ENCODE measurements at places on chromosomes 4 and X.

DNA sequence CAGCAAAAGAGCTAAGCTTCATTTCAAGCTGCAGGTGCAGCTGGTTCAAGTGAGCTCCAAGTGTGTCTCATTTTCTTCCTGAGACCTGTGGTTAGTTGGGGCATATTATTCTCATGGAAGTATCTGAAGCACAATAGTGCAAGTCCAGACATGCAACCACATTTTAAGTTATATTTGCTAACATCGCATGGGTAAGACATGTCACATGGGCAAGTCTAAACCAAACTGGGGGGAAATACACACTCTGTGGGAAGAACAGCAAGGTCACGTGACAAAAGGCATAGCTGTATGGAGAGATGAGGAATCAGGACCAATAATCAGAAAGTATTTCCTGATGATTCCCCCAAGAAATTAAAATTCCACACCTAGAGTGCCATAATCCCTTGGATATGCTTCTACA is 94.9 kb upstream of the NDP start:
- DNase-seq, result no peak

- no peak for DNase-seq
These were observed 224.2 kb downstream of the PTTG2 start for GRCh38 chr4:38184404-38184803.

DNA sequence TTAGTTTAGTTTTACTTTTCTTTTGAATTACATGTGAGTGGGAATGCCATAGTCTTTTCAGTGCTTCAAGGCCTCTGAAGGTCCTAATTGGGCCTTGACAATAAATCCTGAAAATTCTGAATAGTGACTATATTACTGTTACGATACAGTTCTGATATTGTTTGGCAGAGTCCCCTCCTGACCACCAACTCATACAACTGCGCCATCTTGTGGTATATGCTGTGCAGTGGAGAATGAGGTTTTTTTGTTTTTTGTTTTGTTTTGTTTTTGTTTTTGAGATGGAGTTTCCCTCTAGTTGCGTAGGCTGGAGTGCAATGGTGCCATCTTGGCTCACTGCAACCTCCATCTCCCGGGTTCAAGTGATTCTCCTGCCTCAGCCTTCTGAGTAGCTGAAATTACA is 56.6 kb upstream of the CHRDL1 start:
- no peak for DNase-seq

DNA sequence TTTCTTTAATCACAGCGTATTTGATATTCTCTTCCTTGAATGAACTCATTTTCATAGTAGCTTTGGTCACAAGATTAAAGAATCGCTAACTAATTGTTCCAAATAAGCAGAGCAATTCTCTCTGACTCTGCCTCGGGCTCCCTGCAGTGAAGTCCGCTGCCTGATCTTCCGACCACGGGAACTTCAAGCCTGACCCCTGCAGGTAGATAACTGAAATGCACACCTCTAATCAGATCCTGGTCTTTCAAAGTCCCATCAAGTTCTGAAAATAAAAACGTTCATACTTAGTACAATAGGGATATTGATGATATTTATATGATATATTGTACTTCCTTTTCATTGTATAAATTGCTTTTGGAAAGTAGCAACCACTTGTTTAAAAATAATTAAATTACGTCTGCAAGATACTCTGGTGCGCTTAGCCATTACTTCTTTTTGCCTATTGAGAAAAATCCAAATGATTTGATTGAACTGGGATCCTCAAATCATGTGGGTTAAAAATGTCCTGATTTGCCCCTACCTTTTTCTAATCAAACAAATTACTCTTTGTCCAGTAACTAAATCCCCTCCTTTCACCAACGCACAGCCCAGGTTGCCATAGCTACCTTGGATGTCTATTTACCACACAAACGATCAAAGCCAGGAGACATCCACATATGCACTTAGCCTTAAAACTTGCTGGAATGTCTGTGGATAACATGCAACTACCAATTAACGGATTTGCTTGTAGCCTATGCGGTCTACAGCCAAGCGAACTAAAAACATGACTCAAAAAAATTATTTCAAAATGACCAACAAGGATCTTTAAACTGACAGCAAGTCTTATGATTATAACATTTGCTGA is 4.2 kb downstream of the MID1 start:
- DNase-seq, result no peak

DNA sequence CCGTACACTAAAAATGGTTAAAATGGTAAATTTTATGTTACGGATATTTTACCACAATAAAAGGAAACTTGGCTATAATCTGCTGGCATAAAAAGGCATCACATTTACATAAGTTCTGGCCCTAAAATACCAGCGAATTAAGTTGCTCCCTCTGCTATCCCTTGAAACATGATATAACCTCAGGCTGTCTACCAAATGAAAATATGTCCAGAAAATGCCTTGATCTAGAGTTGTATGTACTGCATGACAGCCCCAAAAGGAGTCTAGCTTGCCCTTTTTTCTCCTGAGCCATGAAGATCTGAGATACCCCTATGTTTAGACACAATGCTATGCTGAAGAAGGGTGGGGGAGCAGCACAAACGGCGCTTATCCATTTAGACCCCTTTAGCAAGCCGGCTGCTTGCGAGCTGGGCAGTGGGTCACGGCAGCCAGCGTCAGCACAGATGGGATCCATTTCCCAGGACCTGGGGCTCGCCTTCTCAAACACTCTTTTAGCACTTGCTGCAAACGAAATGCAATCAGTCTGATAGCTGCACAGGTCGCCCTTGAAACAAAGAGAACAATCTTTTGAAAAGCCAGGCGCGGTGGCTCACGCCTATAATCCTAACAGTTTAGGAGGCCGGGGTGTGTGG is 77.0 kb downstream of the AFAP1 start:
- DNase-seq, result no peak

DNA sequence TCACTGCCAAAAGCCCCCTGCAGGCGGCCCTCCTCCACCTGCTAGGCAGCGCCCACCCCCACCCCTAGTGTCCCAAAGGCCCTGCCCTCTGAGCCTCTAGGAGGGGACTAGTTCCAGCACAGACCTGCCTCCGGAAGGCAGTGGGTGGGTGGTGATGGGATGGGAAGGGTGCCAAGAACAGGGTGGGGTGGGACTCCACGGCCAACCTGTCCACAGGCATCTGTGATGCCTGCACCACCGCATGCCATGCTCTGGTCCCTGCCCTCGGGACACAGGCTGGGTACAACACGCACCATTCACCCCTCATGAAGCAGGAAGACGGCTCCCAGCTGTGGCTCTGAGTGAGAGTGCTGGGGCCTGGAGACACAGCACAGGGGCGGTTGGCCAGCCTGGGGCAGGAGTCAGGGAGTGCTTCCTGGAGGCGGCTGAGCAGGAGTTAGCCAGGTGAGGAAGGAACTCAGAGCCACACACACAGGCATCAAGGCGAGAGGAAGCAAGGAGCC is 243.1 kb upstream of the PSAPL1 start:
- DNase-seq, result no peak

- DNase-seq, result no peak
These were observed 132.8 kb upstream of the BMP3 start for GRCh38 chr4:80897537-80898303.

DNA sequence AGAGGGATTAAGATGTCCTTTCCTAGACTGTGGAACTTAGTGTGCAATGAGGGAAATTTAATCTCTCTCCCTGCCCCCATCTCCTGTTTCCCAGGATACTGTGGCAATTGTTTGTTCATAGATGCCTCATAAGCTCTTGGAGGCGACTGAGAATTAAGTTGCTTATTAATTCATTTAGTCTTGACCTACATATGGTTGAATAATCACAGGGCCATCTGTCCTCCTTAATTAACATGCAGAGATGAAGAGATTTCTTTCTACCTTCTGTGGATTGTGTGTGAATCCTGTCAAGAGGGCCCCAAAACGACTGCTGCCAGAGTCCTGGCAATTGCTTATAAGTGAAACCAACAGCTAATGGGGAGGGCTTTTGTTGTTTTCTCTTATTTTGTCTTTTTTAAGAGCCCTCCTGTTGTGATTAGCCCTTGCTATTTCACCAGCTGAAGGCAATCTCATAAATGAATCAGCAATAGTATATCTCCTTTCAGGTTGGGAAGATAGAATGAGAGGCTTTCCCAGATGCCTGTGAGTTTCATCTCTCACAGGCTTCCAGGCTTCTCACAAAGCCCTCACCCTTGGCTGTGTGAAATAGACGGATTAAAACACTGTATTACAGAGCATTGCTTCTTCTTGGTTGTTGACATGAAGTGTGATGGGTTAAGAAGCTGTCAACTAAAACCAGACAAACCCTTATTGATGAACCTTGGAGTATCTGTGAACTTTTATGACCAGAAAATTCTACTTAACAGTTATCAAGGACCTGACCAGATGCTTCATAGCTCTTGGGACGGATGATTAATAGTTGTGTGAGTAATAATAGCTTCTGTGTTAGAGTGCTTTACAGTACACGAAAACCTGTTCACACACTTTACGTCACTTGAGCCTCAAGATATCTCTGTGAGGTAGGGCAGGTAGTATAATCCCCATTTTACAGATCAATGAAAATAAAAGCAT is 58.5 kb downstream of the PGRMC2 start:
- DNase-seq, result no peak

DNA sequence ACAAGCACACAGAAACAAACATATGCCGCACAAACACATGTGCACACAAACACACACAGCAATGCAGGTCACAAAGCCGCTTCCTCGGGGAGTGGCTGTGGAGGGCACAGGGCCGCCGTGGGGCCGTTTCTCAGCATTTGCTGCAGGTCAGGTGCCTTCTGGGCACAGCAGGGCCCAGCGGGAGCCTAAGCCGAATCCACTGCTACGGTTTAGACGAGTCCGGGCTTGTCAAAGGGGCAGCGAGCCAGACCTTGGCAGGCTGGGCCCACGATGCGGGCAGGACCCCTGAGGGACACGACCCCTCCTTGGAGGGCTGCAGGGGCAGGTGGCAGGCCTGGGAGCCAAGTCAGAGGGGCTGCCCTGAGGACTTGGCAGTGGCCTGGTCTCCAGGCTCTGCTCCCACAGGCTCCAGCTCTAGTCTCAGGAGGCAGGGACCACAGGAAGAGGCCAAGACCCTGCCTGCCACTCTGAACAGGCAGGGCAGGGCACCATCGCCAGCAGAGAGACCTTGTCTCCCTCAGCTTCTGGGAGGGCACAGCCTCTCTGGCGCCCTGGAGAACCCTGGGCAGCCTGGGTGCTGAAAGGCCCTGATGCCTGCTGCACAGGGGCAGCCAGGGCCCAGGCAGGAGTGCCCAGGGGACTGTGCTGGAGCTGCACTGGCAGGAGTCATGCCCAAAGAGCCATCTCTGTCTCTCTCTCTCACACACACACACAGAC is 5.5 kb upstream of the ATP2B3 start:
- no peak for DNase-seq

GRCh38 chr4:81030061-81030980 is at the start of gene BMP3:
Gene BMP3, plus strand, starts transcription at chr4:81030708. Its CDS starts 577 bp downstream, at chr4:81031285.
- no peak for DNase-seq

DNA sequence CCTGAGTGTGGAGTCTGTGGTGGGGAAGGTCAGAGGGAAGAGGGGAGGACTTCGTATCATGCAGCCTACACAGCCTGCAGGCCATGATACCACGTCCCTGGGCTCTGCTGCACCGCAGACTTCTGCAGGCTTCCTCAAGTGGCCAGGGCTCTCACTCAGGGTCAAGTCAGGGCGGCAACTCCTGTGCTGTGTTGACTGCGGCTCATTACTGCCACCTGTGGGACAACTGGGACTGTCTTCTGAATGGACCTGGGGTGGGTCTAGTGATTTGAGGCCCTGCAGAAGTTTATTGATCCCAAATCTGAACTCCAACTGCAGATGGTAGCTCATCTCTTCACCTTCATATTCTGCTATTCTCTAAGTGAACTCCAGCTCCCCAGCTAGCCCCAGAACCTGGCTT is 167.1 kb downstream of the NSUN7 start:
- DNase-seq, result no peak

DNA sequence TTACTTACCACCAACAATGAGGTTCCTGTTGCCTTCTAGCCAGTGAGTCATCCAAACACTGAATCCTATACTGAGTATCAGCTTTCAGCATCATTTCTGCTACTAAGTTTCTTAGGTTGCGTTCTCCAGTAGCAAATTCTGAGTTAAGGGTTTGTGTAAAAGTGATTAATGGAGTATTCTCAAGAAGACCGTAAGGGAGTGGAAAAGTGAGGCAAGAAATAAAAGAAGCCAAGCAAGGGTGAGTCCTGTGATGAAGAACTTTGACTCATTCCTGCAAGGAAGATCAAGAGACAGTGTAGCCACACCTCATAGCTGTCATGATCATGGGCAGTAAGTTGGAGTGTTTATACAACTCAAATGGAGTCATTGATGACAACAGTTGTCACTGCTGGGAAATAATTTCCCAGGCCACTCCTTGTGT is 446.2 kb downstream of the RAPGEF2 start:
- DNase-seq, result no peak

DNA sequence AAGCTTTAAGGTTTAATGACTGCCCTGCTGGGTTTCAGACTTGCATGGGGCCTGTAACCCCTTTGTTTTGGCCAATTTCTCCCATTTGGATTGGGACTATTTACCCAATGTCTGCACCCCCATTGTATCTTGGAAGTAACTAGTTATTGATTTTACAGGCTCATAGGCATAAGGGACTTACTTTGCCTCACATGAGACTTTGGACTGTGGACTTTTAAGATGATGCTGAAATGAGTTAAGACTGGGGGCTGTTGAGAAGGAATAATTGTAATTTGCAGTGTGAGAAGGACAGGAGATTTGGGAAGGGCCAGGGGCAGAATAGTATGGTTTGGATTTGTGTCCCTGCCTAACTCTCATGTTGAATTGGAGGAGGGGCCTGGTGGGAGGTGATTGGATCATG is 260.7 kb downstream of the SNCA start:
- no peak for DNase-seq

DNA sequence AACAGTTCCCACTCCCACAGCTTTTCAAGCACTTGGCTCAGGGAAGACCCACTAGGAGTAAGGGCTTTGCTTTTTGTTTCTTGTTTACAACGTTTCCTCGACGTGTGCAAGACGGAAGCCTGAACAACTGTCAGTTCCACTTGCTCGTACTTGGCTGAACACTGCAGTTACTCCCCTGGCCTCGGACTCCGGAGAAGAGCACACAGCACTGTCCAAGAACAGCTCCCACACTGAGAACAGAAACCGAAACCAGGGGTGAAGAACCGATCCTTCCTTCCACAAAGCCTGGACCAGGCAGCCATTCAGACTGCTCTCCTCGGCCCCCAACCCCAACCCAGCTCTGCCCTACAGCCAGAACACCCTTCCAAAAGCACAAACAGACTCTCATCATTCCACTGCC is 25.5 kb downstream of the IRF2 start:
- DNase-seq, result peak; percentile 51

DNA sequence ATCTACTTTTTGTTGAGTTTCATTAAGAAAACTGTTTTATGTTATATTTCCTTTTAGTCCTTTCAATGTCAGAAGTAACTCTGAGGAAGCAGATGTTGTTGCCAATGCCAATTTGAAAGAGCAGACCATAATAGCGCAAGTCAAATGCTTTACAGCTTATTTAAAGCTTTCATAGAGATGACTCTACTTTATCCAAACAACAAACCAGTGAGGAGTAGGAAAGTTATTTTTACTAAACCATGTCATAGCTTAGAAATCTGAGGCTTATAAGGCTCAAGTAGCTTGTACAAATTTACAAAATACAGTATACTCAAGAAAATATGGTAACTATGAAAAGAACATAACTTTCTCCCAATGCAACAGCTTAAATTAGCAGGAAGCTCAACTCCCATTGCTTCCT is 40.1 kb upstream of the SPOCK3 start:
- no peak for DNase-seq

GRCh38 chr4:1675802-1676137 is 8.3 kb downstream of the FAM53A start:
- DNase-seq, result no peak

Measured in fibroblast of the conjunctiva (primary cell).